DMS53 (cell line): ENCODE measurements at places on chromosomes 4 and X.
A peak's percentile ranks its signal among the peaks of the same experiment; 100 is the strongest.

- DNase-seq: no peak
Measured at GRCh38 chr4:155901013-155901412, 2.5 kb upstream of the TDO2 start.

GRCh38 chrX:74449322-74449936 is 28.1 kb downstream of the SLC16A2 start:
- no peak for DNase-seq

- no peak for DNase-seq
Measured at GRCh38 chr4:176030391-176030790, 35.2 kb upstream of the WDR17 start.

- DNase-seq: peak; percentile 25
Measured at GRCh38 chr4:142696334-142697122, 149.6 kb downstream of the INPP4B start.

DNA sequence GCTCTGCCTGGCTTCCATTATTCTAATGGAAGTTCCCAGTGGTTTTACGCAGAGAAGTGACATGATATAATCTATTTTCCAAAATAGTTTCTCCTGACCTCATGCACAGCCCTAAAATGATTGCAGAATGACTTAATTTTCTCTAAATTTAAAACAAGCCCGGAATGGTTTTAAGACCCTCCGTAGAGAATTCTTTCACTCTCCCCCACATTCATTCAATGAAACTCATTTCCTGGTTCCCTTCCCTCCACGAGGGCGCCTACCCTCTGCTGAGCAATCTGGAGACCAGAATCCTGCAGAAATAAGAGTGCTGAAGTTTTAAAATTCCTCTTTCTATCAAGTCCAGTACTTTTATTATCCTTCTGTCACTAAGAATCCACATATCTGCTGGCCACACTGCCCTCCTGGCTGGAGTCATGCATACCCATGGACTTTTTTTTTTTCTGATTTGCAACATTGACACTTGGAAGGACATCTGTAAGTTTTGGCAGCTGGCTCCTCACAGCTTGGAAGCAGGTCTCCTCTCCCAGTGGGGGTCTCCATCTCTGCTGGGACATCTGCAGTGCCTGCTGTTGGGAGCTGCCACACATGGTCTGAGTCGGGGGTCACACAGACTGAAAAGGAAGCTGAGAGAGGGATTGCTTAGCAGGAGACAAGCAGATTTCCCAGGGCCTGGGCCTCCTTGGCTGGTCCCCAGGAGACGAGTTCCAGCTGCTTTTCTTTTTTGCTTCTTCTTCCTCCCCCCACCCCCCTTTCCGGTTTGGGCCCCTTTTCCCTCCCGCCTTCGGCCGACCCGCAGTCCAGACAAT is 86.1 kb downstream of the SOWAHB start:
- no peak for DNase-seq

- no peak for DNase-seq
Measured at GRCh38 chr4:95059663-95060062, 301.9 kb downstream of the BMPR1B start.

GRCh38 chr4:164138521-164138920 is 615.4 kb upstream of the SMIM31 start:
- DNase-seq: no peak

GRCh38 chr4:88144048-88144447 is 14.4 kb downstream of the ABCG2 start:
- DNase-seq: no peak

- no peak for DNase-seq
Measured at GRCh38 chr4:127155555-127155954, 477.2 kb upstream of the INTU start.

DNA sequence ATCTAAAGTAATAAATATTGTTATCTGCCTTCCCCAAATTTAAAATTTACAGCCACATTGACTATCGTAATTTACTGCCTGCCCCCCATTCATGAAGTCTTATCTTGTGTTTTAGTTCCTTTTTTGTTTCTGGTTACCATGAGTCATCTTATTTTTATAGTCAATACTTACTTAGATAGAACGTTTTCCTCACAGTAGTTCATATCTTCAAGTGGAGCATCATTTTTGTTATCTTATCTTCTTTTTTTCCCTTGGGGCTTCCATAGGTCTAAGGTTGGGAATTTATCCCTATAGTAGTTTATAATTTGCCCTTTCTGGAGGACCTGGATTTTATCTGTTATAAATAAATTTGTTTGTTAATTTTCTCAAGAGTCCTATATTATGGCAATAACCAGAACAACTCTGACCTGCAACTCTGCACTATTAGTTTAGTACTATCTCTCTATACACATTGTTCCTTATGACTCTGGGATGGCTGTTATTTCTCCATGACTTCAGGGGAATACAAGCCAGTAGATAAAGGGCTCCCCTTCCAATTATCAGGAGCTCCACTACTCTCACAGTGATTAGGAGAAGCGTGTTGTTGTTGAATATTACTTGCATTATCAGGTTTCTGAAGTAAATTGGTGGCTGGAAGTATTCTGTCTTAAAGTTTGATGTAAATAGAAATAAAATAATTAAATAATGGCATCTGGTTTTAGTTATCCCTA is 330.6 kb downstream of the GALNTL6 start:
- no peak for DNase-seq

DNA sequence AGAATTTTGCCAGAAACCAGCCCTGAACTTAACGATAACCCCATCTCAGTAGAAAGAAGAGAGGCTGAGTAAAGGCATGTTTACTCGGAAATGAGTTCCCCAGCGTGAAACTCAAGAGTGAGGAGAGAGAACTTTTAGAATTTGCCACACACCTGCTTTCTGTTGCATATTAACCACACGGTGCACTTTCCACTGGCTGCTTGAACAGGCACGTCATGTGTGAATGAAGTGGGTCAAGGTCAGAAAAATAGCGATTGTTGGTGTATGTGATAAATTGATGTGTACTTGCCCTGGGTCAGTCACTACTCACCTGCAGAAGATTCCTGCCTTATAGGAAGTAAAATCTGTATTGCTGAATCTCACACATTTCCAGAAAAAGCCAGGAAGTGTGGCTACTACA is 395.7 kb downstream of the TRIML1 start:
- DNase-seq: no peak

GRCh38 chr4:137283737-137284136 is 248.6 kb downstream of the PCDH18 start:
- DNase-seq: peak; percentile 53

DNA sequence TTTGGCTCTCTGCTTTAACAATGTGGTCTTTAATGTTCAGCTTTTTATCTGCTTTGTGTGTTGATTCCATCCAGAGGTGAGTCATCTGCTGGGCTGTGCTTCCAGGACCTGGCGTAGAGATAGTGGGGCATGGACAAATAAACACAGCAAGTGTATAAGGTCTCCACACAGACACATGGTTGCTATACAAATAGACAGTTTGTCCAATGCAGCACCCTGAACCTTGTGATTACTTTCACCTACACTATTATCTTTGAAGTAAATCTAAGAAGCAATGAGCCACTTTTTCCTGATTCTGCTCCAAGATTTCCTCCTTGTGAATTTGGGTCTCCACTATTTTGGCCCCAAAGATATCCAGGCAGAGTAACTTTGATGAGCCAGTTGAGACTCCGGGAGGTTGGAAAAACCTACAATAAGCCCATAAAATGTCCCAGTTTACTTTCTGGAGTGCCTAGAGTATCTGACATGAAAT is 12.1 kb downstream of the PPARGC1A start:
- peak; percentile 92 for DNase-seq

GRCh38 chr4:188975271-188975670 is 836.0 kb downstream of the TRIML1 start:
- peak; percentile 93 for DNase-seq

DNA sequence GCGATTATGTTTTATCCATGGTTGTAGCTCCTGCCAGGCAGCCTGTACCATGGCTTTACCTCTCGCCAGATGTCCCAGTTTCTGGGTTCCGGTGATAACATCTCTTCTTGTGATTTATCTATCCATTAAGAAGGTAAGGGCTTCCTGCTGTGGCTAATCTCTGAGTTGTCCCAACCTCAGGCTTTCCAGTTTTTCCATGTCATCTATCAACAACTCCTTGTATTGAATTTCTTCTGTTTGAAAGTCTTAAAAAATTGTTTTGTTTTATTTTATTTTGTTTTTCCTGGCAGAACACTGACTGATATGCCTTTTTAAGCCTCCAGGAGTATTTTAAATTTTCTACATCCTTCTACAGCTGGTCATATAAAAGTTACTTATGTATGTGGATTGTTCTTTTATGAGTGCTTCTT is 241.9 kb downstream of the ANTXR2 start:
- no peak for DNase-seq

- DNase-seq: no peak
Measured at GRCh38 chr4:41430792-41431191, 107.2 kb upstream of the LIMCH1 start.

DNA sequence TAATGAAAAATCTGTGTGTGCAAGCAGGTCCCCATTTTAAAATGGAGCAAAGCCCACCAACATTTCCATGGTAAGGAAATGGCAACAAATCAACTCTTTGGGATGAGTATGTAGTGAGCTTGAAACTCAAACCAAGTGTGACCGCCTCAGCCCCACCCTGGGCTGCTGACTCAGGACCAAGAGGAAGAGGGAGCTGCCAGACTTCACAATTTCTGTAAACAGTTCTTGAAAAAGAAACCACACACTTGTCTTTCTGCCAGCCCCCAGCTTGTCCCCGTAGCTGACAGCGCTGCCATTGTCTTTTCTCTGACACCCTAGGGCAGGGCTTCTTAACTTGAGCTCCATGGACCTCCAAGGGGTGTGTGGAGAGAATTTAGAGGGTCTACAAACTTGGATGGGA is 10.3 kb downstream of the RTL5 start:
- no peak for DNase-seq

DNA sequence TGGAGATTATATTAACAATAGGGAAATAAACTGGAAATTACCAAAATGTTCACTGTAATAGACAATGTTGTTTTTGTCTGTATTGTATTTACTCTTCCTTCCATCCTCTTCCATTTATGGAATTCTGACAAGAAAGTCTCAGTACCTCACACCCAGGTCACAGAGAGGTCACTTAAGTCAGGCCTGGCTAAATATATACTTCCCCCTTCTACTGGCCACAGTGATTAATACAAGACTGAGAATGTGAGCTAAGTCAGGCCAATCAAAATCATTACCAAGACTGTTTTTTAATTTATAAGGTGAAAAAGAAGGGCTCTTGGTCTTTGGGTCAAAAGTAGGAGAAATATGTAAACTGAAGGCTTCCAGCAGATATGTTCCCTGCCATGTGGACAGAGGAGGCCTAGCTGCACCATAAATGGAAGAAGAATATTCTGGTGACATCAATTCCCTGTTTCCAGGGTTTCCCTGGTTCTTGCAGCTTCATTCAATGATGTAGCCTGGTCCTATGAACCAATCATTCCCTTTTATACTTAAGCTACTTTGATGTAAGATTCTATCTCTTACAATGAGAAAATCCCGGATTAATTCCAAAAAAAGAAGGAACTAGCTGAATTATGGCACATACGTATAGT is 64.3 kb downstream of the LRBA start:
- peak; percentile 4 for DNase-seq

- DNase-seq: no peak
Measured at GRCh38 chr4:14874990-14875389, 127.3 kb upstream of the CPEB2 start.

- DNase-seq: no peak
Measured at GRCh38 chrX:36978886-36979285, 29.3 kb upstream of the FAM47C start.

DNA sequence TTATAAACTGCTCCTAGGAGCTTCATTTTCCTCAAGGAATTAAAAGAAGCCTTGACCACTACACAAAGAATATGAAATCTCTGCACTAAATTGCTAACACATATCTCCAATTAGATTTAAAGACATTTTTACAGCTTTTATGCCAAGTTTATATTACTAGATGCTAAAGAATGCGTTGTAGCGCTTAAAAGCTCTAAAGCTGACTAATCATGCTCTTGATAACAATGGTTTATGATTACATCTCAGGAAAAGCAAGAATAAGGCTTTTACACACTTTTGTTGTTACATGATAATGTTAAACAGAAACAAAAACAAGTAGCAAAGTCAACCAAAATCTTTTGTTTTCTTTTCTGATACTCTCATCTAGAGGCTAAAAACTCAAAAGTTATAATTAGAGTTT is 44.7 kb downstream of the SLC10A7 start:
- no peak for DNase-seq

DNA sequence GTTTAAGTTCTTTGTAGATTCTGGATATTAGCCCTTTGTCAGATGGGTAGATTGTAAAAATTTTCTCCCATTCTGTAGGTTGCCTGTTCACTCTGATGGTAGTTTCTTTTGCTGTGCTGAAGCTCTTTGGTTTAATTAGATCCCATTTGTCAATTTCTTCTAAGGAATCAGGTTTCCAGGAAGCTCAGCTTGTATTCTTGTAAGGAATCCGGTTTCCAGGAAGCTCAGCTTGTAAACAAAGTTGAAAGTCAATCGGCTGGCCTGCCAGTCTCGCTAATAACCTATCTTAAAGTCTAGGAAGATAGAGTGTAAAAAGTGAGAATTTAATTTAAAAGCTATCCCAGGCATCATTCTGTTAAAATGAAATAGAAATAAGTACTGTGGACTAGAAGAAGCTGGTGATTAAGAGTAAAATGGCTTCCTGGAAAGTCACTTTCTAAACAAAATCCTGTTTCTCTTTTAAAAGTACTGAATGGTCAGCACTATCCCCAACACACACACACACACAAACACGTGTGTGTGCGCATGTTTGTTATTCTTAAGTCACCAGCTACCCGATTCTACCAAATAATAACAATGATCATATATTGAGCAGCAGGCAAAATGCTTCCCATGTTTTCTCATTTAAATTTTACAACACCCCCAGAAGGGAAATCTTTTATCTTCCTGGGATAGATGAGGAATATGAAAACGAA is 171.7 kb downstream of the PAPSS1 start:
- DNase-seq: no peak

- DNase-seq: no peak
Measured at GRCh38 chr4:170011921-170012628, 14.1 kb downstream of the MFAP3L start.

DNA sequence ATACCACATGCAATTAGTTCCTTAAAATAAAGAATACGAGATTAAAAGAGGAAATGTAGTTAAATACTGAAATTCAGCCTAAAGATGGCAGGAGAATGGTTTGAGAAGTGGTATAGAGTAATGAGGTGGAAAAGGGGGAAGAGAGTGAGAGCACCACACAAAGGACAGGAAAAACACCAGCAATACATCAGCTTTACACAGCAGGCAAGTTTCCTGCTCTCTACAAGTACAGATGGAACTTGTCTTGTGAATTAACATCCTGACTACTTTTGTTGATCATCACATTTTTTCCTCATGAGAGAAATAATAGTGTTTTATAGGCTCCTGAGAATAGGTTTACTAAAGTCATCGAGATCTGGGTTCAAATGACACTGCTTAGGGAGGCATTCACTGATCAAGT is 2.9 kb upstream of the UNC5C start:
- no peak for DNase-seq

GRCh38 chrX:134821901-134822300 is 163.6 kb upstream of the PLAC1 start:
- DNase-seq: no peak

GRCh38 chr4:83556816-83557215 is 20.9 kb downstream of the GPAT3 start:
- DNase-seq: no peak

- DNase-seq: no peak
Measured at GRCh38 chrX:135528254-135528653, 7.8 kb downstream of the INTS6L start.

- DNase-seq: no peak
Measured at GRCh38 chrX:78493180-78493579, 165.8 kb upstream of the CYSLTR1 start.
